ENCODE measurements at places on chromosomes 7 and 10.

DNA sequence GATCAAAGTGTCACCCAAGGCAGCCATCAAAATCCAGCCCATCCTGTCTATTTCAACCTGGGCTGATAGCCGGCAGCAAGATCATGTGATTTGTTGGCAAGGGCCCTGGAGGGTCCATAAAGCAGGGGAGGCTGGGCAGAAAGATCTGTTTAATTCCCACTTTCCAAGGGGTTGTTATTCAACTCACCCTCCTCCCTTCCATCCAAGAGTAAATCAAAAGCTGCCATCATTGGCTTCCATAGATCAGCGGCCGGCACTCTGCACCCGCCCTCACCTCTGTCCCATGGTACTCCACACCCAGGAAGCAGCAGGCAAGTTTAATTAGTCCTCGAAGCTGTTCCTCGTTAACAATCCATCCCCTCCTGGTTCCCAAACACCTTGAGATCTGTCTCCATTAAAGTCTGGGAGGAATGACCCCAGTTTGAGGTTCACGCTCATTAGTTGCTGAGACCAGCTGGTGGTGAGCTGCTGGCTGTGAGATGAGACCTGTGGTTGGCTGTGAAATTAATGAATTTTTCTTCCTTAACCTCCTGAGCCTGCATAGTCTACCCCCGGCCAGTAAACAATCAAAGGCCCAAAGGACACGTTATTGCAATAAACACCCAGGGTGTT is 120.6 kb upstream of the CHST15 start:
- no peak for DNase-seq

DNA sequence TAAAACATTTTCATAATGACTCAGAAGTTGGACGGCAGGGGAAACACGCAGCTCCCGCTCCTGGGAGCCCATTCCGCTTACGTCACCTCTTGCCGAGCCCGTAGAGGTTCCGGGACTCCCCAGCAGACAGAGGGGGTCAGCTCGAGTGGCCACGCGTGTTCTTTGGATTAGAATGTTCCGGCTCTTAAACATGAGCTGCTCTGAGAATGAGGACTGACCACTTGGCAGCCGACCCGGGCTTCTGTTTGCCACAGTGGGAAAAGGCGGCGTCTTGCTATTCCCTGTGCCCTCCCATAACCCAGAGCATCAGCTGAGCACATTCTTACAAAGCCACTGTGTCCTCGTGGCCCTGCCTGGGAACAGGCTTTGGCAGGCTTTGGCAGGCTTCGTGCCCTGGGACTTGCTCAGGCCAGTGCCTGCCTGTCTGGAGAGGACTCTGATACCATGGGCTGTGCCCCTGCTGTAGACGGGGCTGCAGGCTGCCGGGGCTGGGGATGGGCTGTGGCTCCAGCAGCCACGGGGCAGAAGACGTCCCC is 40.1 kb downstream of the PFKP start:
- no peak for DNase-seq

GRCh38 chr10:98694014-98694413 is 247.3 kb upstream of the HPS1 start:
- no peak for DNase-seq

DNA sequence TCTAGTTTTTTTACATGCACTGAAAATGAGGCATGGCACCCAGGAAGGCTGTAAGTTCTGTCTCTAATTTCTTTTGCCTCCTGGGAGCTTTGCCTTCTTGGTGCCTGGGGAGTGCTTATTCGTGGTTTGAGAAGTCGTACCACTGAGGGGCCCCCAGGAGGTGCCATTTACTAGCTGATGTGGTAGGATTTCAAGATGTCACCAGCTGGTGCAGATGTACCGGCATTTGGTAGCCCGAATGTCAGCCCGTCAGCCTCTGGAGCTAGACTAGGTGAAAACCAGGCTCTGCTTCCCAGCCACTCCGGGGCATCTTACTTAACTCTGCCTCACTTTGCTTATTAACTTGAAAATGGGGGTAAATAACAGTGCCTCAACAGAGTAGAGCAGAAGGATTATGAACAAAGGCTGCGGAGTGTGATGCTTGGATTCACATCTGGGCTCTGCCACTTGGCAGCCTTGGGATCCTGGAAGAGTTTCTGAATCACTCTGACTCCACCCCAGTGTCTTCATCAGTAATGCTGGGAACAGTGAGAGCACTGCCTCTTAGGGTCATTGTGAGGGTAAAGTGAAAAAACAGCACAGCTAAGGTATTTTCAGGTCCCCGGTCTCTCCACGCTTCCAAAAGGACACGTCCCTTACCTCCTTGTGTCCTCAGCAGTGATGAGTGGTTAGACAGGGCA is 31.4 kb upstream of the BTBD16 start:
- no peak for DNase-seq

DNA sequence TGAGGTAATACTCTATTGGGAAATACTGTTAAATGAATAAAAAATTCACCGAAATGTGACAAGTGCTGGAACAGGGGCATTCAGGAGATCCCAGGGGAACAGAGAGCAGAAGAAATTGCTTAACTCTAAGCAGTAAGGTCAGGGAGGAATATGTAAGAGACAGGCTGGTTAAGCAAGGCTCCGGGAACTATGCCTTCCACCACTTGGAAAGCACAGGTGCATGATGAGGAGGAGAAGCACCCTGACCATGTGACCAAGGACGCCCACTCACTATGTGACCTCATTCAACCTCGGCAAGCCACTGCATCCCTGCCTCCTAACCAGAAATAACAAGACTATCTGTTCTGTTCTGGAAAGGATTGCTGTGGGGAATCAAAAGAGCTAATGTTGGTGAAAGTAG is 218.4 kb downstream of the ELMO1 start:
- DNase-seq, result no peak

DNA sequence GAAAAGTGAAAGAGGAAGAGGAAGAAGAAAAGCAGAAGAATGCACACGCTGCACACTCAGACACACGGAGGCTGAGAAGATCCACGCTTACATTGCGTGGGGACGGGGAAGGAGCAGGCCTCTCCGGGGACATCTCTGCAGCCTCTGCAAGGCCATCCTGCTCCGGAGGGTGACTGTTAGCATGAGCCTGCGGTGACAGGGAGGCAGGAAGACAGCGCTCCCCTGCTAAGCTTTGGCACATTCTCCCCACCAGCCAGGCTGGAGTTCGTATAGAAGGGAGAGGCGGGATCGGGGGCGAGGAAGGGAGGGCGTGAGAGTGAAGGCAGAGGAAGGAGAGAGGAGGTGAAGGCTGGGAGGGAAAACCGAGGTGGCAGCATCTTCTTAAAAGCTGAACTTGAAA is 366.0 kb upstream of the SHH start:
- no peak for DNase-seq

DNA sequence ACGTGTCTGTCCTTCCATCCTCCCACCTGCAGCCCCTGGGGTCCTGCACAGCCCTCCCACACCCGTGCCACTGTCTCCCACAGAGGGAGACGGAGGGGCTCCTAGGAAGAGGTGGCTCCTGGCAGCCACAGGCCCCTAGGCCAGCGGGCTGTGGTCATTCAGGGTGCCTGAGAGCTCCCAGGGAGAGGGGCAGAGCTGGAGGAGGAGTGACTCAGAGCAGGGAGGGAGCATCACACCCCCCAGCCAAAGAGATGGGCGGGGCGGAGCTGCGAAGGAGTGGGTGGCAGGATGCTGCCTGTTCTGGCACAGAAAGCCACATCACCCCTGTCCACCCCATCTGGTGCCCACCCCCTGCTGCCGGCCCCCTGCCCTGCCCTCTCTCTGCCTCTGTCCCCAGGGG is 50.5 kb downstream of the STK32C start:
- DNase-seq, result peak; percentile 18

DNA sequence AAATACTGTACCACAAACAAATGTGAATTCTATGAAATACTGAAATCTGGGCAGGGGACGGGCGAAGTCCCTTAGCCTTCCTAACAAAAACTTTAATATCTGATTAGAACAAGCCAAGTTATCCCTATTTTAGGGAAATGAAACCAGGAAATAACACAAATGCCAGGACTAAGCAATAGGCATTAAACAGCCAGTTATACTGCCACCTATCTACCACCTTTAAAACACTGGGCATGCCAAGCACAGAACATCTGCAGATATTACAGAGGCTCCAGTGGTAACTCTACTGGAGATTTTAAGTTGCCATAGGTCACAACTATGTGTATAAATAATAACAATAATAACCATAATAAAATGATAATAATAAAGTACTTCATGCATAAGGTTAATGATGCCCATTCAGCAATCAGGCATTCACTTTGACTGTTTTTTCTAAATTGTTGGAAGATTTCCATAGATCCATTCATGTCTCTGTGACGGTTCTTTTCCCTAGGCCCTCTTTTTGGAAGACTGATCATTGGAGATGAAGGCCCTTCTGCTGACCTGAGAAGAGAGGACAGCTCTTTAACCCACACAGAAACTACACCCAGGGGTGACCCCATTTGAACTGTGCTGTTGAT is 195.7 kb downstream of the CACNA2D1 start:
- DNase-seq, result no peak

DNA sequence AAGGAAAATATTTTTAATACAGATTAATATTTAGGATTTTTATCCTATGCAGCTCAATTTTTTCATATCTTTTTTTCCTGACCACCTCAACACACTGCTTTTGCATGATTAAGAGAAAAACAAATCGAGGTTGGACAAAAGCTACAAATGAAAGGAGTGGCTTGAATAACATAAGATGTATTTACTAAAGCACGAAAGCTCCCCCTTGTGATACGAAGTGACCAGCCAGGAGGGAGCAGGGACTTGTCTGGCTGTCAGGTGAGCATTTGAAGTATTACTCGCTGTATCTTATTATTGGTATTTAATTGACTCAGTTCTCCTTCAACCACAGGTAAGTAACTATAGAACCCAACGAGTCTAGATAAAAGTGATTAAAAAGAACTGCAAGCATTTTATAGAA is 265.2 kb upstream of the PHF14 start:
- no peak for DNase-seq

DNA sequence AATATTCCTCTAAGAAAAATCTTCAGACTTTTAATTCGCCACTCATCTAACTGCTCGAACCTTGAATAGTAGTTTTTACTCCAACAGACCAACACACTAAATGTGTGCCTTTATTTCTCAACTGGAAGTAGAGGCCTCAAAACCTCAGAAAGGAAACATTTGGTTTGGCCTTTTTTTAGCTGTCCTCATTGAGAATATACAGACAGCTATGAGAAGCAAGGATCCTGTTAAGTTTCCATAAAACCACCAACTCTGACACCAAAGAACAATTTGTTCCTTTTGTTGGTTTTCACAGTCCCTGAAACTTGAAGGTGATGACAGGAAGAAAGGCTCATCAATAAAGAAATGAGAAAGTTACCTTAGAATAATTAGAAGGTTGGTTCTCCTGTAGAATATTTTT is 199.2 kb upstream of the MEOX2 start:
- no peak for DNase-seq

DNA sequence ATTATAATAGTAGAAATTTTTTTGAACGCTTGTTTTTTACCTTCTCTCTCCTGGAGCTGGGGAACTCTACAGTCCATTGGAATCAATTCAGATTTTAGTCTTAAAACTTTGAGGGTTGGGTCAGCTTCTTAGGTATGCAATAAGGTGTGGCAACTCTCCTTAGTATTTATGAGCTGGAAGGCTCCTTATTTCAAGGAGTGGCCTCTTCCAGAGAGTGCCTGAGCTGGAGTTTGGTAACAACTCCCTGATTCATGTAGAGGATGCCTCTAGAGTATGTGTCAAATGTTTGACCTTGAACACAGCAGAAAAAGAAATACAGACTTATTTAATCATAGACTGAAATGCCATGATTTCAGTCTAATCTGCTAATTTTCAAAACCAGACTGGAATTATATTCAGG is 11.1 kb downstream of the CDK14 start:
- DNase-seq, result no peak

- no peak for DNase-seq
Measured at GRCh38 chr7:114784177-114784576, 137.7 kb upstream of the MDFIC start.

DNA sequence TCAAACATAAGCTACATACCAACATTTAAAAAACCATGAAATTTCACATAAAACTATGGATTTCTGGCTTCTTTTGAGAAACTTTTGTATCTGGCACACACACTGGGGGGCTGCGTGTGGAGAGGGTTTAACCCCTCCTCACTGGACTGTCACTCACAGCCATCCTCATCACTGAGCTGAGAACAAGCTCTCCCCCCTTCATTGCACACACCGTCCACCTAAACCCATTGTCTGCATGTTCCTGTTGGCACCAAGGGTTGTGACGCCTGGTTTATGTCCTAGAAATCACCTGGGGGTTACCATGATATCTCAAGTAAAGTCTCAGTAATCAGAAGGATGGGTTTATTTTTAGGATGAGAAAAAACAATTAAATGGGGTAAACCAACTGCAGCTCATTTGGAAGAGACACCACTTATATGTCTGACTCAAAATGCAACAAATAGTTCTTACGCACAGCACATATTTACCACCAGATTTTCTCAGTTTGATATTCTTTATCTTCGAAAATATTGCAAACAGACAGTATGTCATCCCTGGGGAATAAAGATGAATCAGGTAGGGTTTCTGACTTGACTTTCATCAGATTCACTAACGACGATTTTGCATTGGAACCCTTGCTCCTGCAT is 218.5 kb upstream of the KLF6 start:
- no peak for DNase-seq

- peak; percentile 70 for DNase-seq
Measured at GRCh38 chr10:12264204-12264940, 68.4 kb downstream of the CDC123 start.

GRCh38 chr7:132430861-132431822 is 145.1 kb downstream of the PLXNA4 start:
- DNase-seq, result peak; percentile 69

DNA sequence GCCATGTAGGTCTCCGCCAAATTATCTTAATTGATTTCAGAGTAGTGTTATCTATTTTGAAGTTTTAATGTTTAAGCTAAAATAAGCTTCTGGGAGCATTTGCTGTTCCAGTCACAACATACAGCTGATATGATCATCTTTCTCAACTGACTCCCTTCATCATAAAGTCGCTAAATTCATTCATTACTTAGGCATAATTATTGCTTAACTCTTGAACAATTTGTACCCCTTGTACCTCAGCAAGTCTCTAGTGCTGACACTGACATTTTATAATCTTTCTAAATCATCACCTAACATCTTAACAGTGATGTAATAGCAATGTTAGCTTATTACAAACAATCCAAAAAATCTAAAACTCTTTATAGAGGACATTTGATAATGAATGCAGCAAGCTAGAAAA is 54.3 kb upstream of the WNT16 start:
- DNase-seq, result no peak

DNA sequence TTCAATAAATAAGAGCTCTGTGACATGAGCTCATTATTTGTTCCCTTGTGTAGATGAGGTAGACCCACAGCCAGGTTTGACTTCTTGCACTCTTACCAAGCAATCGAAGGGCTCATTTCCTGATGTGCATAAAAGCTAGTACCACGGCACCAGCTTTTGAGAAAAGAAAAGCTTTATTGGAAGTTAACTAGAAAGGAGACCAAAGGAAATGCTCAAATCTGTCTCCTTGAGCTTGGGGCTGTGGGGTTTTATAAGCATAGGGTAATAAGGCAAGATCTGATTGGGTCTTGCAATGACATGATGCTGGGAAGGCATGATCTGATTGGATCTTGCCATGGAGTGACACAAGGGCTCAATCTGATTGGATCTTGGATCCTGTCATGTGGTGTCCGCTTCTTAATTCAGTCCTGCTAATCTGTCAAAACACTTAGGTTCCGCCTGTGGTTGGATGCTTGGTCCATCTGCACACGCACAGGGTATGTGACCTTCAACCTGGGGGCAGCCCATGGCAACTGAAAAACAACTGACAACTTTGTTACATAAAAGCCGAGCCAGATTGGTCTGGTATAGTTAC is 47.8 kb upstream of the FRMD4A start:
- DNase-seq, result no peak

- DNase-seq, result no peak
Measured at GRCh38 chr10:69093933-69094332, 6.0 kb downstream of the SRGN start.

GRCh38 chr10:1287971-1288401 is 231.8 kb downstream of the WDR37 start:
- DNase-seq, result no peak
